Uterus (tissue), 4 donors: ENCODE measurements at places on chromosomes 3 and 15. TPM values are rescaled to one million over a fixed set of nuclear protein-coding genes. Genes with fewer than 3 reads are reported as not detected.

DNA sequence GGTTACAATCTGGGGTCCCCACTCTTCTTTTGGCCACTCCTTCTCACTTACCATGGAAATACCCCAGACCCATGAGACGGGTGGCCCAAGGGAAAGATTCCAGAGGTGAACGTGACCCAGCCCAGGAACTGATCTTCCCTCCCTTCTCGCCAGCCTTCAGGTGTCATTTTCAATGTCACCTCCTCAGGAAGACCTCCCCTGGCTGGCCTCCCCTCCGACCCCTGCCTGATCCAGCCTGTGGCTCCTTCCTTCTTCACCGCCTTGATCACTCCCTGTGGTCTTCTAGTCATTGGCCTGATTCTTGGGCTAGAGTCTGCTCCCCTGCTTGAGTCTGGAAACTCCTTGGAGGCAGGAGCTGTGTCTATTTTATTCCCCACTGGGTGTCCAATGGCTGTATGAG is 146.1 kb downstream of the SMAD6 start:
- no peak for DNase-seq

GRCh38 chr3:12816521-12817342 is 20.3 kb downstream of the CAND2 start:
- no peak for DNase-seq

DNA sequence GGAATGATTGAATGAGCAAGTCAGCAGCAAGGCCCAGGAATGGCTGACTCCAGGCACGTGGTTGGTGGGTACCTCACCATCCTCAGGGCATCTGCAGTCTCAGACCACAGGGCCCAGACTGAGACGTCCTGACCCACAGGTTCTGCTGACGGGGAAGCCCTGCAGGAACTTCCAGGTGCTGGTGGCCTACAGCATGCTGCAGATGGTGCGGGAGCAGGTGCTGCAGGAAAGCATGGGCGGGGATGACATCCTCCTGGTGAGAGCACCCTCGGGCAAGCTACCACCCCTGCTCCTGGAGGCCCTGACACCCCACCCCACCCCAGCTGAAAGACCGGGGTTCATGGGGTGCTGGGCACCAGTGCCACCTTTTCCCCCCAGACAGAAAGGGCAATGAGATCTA is 14.1 kb downstream of the TBC1D21 start:
- no peak for DNase-seq

- no peak for DNase-seq
These were observed 36.5 kb downstream of the ADAMTS9 start for GRCh38 chr3:64651303-64651702.

- no peak for DNase-seq
These were observed 652.3 kb upstream of the KCNMB2 start for GRCh38 chr3:177883957-177884356.

PLA2G4F gene
- total RNA-seq, result 1.5 TPM

GOLGA8O gene
- total RNA-seq, result 1.5 TPM

SCAANT1 gene
- not detected for total RNA-seq

NR2E3 gene
- total RNA-seq, result not detected

FAM107A gene
- total RNA-seq, result 98.3 TPM

CMTM8 gene
- total RNA-seq, result 1.5 TPM
